ENCODE measurements at places on chromosomes 2 and 18.

- no peak for DNase-seq
These were observed 302.2 kb upstream of the MAP2 start for GRCh38 chr2:209121691-209122090.

GRCh38 chr18:6732952-6733351 is 3.4 kb downstream of the ARHGAP28 start:
- DNase-seq = no peak

DNA sequence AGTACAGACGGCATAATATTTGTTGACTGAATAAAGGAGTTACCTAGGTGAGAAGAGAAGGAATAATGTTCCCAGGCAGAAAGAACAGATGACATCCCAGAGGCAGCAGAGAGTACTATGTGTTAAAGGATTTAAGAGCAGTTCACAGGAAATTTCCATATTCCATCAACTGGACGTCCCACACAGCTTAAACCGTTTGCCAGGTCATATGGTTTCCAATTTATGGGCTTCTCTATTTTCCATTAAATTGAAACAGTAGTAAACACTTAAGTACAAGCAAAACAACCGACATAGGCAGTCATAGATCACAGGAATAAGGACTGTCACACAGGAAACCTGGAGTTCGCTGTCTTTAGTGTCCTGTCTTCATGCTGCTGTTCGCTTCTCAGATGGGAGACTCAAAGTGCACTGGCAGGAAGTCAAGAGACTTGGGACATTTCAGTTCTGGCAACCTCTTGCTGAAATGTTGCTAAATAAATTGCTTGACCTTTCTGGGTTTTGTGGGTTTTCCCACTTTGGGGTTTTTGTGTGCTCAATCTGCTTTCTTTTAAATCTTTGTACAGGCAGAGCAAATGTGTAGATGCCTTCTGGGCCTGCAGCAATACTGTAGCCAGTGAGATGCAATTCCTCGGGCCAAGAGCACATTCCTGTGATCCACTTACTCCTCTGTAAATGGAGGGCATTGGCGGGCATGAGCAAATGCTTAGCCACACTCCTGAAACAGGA is 5.8 kb upstream of the PIEZO2 start:
- no peak for DNase-seq

DNA sequence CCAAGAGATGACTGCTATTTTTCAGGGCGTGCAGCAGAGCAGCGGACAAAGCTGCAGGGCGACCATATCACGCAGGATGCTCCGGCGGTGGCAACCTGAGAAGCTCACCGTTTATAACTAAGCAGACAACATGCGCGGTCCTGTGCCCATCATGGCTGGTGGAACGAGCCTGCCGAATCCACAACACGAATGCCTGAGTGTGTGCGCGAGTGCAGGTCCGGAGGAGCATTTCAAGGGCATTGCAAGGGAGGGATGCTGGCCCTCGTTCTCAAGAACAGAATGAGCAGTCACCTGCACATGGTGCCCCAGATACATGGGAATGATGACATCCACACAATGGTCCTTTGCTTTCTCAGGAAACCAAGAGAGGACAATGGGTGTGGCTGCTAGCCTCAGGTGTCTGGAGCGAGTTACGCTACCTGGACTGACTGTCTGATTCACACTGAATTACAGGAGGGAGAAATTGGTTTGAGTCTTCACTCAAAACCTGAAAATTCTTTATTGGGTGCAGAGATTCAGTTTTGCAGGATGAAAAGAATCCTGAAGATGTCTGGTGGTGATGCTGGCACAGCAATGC is 39.8 kb downstream of the TBC1D8 start:
- no peak for DNase-seq

DNA sequence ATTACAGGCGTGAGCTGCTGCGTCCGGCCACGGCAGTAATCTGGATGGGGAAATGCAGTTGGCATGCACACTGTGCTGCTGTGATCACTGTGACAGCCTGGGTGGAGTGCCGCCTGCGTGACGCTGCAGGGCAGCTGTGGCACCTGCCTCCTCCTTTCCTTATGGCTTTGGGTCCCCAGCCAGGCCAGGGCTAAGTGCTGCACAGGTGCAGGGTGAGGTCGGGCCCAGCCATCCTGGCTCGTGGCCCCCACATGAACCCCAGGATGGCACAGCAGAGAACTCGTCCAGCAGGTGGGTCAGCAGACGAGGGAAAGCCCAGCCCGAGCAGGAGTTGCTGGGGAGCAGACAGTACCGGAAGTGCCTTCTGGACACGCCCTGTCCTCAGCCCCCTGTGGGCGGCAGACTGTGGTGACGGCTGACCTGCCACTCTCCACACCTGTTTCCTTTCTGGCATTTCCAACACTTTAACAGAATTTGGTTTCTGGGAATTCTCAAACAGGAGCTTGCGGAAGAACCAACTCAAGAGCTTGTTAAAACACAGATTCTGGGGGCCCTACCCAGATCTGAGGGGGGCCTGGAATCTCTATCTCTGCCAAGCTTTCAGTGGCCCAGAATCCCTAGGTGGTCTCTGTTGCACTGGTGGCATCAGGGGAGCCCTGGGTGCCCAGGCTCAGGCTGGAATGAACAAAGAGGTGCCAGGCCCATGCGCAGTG is 16.9 kb downstream of the HS1BP3 start:
- DNase-seq = no peak
